ENCODE measurements at places on chromosomes 4 and X. TPM values are rescaled to one million over a fixed set of nuclear protein-coding genes. Genes with fewer than 3 reads are reported as not detected.

- no peak for DNase-seq
These were observed 308.3 kb downstream of the HS3ST1 start for GRCh38 chr4:11120435-11120834.

DNA sequence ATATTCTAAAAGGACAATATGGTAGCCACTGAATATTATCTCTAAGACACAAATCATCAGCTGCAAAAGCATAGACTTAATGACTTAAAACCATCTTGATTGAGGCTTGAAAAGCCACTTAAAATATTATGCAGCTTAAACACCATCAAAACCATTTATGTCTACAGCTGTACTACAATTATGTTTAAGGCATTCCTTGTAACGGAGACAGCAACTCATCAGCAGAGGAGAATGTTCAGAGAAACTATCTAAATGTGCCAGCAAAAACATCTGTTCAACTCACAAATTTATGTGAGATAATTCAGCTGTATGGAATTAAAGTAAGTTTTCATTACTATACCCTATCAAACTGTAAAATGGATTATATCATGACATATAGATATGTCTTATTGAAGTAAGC, 147.9 kb upstream of the CTSO start:
- DNase-seq, result no peak

DNA sequence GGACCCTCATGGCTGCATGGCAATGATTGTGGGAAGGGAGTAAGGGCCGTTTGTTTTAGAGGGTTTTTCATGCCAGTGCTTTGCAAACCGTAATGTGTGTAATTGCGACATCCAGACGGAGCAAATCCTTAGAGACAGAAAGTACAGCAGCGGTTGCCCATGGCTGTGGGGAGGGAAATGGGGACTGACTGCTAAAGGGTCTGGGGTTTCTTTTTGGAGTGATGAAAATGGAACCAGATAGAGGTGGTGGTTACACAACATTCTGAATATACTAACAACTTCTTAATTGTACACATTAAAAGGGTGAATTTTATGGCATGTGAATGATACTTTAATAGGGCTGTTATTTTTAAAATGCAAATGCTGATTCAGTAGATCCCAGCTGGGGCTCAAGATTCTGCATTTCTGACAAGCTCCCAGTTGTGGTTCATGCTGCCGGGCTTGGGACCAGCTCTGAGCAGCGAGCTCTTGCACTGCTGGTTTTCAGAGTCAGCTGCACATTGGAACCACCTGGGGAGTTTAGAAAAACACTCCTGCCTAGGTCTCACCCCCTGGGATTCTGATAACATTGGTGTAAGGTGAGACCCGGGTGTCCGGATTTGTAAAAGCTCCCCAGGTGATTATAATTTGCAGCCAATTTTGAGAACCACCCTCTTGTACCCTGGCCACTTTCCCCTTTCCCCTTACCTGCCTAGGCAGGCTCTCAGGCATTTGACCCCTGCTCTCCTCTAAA, 47.7 kb downstream of the PRPS1 start:
- DNase-seq, result no peak

- DNase-seq, result peak; percentile 65
These were observed 812 bp upstream of the KDM6A start for GRCh38 chrX:44871931-44872820.

GRCh38 chr4:150164956-150165629, 86.8 kb downstream of the DCLK2 start:
- no peak for DNase-seq

DNA sequence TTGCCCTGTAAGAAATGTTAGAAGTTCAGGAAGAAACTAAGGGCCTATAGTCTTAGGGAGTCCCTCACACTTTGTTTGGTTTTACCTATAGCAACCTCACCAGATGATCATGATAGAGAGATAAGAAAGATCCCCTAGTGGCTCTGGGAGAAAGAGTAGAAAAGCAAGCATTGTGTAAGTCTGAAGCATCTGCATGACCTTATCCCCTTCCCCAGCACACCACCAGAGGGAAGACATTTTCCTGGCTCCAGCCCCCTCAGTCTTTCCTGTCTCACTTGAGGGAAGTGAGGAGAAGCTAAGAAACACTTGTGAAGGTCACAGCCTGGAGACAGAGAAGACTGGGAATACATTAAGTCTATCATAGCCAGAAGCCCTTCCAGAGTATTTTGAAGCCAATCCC, 154.0 kb downstream of the EVC2 start:
- no peak for DNase-seq

DNA sequence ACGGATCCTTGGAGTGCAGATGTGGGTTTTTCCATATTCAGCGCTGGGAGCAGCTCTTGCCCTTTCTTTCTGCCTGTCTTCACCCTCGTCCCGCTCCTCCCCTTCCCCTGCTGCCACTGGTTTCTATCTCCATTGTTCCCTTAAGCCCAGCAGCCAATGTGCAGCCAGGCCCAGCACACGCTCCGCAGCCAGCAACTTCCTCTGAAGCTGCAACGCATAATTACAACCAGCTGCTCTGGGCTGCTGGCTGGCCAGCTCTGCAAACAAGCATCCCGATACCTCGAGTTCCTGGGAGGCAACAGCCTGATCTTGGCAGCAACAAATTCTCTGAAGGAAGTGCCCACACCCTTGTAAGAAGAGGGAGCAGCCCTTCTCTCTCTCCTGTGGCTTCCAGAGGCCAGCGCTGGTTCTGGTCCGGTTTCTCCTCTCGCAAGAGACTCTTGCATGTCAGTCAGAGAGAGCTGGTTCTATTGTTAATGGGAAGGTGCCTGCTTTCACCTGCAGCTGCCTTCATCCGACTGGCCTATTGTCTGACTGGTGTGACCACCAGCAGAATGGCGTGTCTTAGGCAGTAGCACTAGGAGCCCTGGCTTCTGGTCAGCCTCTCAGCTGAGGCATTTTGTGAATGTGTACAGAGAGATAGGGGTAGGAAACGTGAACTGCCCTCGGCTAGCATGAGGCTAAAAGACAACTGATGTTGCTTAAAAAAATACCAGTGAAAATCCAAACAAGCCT, 83.8 kb upstream of the MAML3 start:
- peak; percentile 71 for DNase-seq

DNA sequence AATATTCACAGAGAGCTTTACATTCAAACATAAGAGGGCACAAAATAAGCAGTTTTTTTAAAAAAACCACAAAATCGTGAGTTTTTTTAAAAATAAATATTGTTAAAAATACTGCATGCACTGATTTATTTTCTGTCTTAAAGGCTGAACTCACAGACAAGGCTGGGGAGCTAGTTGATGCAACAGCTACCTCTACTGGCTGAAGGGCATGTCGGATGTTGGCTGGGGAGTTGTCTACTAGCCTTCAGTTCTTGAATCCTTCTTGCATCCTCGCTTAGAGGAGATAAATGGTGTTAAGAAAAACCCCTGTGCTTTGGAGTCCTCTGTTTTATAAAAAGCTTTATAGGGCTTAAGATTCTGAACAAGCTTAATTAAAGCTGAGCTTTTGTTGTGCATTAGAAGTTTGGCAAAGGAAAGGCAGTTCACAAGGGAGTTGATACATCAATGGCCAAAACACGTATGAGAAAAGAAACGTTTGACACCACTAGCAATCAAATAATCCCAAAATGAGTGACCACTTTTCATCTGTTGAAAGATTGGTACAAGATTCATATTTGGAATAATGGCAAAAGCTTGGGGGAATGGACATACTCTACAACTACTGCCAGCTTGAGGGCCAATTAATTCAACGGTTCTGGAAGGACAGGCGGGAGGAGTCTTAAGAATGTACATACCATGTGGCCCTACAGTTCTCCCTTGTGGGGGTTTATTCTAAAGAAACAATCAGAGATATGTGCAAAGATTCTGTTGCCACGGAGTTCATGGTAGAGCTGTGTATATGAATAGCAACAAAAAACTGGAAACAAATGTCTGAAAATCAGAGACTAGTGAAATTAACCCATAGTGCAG, 94.7 kb downstream of the SEL1L3 start:
- peak; percentile 37 for DNase-seq

DNA sequence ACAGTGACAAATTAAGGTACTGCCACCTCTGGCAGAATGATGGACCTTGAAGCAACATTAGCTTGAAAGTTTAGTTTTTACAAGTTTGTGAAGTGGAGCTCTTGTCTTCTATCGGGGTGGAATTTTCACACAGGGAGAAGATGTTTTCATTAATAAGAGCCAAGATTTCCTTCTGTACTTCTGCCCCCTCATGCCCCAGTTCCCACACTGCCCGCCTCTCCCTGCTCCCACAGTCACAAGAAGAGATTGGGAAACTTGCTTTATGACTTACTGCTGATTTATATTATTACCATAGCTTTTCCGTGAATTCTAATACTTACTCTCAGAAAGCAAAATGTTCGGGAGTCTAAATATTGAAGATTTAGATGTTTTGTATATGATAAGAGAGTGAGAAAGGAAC, 539.8 kb upstream of the ARX start:
- no peak for DNase-seq

DNA sequence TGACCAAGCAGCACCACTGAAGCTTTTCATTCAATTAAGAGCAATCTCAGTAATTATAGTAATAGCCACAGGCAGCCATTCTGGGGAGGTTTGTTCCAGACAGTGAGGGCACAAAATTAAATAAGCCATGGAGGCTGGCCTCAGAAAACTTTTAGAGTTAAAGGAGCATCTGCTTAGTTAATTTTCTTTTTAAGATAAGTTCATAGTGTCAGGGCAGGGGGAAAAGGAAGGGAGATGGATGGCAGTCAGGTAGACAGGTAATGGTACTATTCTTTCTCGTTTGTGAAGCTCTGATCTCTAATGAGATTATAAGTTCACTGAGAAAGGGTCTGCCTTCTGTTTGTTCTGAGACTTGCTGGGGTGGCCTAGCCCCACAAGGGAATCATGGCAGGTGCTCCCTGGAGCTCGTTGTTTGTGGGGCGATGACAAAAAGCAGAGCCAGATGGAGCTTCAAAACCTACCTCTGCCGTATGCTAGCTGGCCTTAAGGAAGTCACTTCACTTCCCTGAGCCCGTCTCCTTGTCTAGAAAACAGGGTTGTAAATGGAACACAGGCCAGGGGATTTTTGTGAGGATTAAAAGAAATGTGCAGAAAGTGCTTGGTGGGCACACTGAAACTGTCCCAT, 44.6 kb upstream of the FGFBP2 start:
- no peak for DNase-seq

DNA sequence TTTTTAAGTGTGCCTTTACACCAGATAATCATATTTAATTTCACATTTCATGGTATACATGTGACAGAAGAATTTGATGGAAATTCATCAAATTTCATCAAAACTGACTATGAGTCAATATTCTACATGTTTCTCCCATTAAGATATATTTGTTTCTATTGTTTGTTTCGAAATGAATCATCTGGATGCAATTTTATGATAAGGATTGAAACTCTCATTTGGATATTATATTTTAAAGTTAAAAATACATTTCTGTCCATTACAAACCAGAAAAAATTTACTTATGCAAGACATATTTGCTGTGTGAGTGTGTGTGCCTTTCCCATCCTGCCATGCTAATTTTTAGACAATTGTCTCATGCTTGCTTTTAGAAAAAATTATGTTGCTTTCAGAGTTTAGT, 52.2 kb downstream of the SULT1B1 start:
- DNase-seq, result no peak

DNA sequence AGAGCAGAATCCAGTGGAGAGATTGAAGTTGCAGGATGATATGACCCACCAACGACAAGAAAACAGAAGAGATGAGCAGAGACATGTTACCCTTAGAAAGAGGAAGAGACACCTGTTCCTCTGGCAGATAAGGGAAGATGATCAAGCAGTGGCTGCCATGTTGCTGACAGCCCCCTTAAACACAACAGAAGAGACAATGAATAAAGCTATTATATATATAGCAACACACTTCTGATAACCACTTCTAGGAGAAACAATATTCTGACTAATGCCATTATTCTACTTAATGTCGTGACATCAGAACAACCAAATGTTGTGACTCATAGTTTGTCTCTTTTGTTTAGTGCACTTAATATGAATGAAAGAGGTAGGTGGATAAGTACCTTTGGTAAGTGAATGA, 44.9 kb downstream of the SH3RF1 start:
- DNase-seq, result no peak

GRCh38 chrX:119481323-119481801, 13.1 kb downstream of the SLC25A5 start:
- no peak for DNase-seq

- DNase-seq, result no peak
These were observed 68.7 kb downstream of the SUPT20HL2 start for GRCh38 chrX:24245202-24245601.

DNA sequence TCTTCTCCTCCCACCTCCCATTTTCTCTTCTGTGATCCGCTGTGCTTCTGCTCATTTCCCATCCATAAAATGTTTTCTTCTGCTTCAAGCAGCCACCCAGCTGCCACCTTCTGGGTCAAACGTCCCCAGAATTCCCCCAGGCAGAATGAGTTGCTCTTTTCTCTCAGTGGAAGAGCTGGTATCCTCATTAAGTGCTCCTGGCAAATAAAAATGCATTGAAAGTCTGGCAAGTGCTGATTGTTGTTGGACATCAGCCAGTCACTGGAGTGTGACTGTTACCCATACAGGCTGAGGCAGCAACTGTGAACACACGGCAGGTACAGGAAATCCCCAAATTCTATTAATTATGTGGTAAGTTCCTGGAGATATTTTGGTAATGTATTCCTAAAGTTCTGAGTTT, 52.6 kb downstream of the LIMCH1 start:
- no peak for DNase-seq

DNA sequence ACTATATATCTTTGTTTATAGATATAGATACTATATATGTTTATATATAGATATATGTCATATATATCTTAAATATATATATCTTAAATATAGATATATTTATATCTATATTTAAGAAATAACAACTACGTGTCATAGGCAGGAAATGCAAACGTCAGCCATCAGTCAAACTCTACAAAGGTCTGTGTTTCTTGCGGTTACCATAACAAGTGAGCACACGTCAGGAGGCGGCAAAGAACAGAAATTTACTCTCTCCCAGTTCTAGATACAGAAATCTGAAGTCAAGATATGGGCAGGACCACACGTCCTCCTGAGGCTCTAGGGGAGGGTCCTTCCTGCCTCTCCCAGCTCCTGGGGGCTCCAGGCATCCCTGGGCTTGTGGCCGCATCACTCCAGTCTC, 6.5 kb downstream of the PLCXD1 start:
- no peak for DNase-seq

DNA sequence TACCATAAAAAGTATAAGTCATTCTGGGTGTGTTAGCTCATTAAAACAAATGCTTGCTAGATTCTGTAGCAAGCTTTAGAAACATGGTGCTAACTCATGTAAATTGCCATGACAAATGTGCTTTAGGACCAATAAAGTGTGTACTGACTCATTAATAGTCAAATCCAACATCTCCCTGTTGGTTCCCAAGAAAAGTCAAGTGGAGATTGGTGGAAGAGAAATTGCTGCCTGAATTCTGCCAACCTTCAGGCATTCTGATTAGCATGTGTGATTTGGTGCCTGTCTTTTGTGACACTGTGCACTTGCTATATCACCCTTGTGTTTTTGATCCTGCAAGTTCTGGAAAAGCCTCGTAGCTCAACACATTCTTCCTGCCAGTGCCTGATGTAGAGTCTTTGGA, 503.8 kb upstream of the BOD1L1 start:
- DNase-seq, result no peak

CYTL1 gene
- total RNA-seq, result not detected

NALF2 gene
- total RNA-seq, result 0.48 TPM

NXF2B gene
- not detected for total RNA-seq

ELOVL6 gene
- total RNA-seq, result 12.1 TPM

PASD1 gene
- total RNA-seq, result not detected
